Parietal lobe (tissue), 2 donors: ENCODE measurements at places on chromosomes 11 and 22. TPM values are rescaled to one million over a fixed set of nuclear protein-coding genes. Genes with fewer than 3 reads are reported as not detected.

Gene RAB39A
- total RNA-seq = 33.2 TPM

Gene GGT1
- total RNA-seq = 5.6 TPM

Gene BLID
- 18.8 TPM for total RNA-seq

Gene ART1
- total RNA-seq = not detected

Gene TBX1
- not detected for total RNA-seq

Gene DKK3
- 226 TPM for total RNA-seq

Gene VPREB1
- total RNA-seq = not detected

Gene MIAT
- 490 TPM for total RNA-seq

Gene MGAT3
- 26.6 TPM for total RNA-seq

Gene CDCA5
- 2.8 TPM for total RNA-seq
